ENCODE measurements at places on chromosomes 11 and 22.
A peak's percentile ranks its signal among the peaks of the same experiment; 100 is the strongest.

GRCh38 chr11:57277845-57278720, 41.0 kb upstream of the APLNR start:
- DNase-seq, result peak; percentile 47

- no peak for DNase-seq
Measured at GRCh38 chr22:44797181-44797725, 44.9 kb downstream of the ARHGAP8 start.

GRCh38 chr11:105268404-105269062, 129.0 kb upstream of the CARD18 start:
- DNase-seq, result no peak

GRCh38 chr22:43618517-43618916, 193.6 kb downstream of the EFCAB6 start:
- DNase-seq, result no peak

DNA sequence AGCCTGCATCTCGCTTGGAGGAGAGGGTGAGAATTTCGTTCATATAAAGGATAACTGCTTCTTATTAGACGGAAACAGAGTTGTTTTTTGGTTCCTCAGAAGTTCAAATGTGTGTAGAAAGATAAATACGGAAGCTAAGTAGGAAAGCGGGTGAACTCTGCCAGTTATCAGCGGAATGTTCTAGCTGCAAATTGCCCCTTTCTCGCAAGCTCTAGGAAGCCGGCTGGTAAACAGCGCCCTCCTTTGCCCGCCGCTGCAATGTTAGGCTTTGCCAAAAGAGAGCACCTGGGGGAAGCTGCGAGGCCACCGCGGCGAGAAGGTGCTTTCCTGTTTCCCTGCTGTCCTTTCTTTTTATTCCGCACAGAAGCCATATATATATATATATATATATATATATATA, 67.0 kb downstream of the IGLL5 start:
- DNase-seq, result no peak

- no peak for DNase-seq
Measured at GRCh38 chr11:106306942-106307341, 229.5 kb downstream of the AASDHPPT start.

DNA sequence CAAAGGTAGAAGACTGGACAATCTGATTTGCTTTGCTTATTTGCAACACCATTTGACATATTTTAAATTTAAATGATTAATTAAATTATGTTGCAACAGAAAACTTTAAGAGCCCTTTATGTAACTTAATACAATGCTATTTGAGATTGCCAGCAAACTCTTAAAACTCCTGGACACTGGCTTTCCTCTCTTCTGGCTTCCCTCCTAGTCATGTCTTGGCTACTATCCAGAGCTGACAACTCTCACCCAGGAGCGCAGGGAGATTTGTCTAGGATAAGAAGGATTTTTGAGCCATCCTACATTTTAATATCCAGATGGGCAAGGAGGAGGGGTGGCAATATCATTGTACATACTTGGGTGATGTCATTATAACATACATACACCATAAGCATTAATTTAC, 134.3 kb downstream of the ELP4 start:
- DNase-seq, result no peak

- DNase-seq, result no peak
Measured at GRCh38 chr11:109106151-109106906, 315.7 kb upstream of the C11orf87 start.

- no peak for DNase-seq
Measured at GRCh38 chr11:60954421-60954820, 2.4 kb upstream of the SLC15A3 start.

GRCh38 chr22:40819599-40820140, 524 bp upstream of the SLC25A17 start:
- DNase-seq, result no peak

DNA sequence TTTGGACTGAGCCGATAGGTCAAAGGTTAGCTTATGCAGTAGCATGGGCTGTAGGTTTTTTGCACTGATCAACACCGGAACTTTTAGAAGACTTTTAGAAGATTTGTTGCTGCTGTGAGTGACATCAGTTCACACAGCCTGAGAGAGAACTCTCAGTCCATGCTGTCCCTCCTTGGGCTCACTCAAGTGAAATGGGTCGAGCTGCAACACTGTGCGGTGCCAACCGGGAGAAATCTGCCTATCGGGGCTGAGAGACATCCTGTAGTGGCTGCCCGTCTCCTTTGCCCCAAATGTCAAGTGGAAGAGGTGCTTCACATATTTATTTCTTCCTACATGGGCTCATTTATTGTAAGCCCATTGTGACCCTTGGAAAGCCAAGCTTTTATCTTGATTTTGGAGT, 170.2 kb downstream of the LDLRAD3 start:
- no peak for DNase-seq

DNA sequence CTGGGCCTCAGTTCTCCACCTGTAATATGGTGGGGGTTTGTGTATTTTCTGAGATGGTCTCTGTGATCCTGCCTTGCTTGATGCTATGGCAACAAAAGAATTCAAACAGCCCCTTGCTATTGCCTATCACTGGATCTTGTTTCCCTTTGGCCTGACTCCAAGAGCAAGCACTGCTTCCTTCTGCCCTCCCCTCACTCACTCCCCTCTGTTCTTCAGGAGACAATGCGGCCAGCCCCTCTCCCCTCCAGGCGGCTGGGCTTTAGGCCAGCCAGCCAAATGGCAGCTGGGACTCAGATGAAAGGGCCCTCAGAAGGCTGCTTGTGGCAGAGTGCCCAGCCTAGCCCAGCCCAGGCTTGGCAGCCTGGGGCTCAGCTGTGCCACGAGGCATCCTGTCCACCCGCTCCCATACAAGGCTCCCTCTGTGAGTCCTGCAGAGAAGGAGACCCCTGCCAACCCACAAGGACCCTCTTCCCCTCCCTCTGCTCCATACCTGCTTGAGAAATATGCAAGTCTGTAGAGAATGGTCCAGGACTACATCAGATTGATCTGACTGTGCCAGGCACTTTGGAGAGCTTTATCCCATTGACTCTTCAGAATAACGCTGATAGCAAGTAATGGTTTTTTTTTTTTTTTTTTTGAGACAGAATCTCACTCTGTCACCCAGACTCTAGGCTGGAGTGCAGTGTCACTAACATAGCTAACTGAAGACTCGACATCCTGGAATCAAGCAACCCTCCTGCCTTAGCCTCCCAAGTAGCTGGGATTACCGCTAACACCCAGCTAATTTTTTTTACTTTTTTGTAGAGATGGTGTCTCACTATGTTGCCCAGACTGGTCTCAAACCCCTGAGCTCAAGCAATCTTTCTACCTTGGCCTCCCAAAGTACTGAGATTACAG, 7.6 kb upstream of the KCTD14 start:
- no peak for DNase-seq

DNA sequence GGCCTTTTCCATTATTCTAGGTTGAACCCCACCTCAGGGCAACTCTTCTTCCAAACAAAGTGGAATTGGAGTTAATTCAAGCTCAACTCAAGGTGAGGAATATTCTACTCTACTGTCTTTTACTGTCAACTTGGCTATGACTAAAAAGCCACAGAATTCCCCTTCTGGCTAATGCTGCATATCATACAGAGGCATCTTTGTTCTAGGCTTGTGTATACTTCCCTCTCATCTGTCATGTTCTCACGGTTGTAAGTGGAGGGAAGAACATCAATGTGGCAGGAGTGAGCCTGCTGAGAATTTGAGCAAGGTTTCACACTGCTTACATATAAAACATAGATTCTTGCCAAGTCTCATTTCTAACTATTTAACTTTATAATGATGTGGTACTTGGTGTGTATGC, 921.4 kb upstream of the CNTN5 start:
- DNase-seq, result no peak

DNA sequence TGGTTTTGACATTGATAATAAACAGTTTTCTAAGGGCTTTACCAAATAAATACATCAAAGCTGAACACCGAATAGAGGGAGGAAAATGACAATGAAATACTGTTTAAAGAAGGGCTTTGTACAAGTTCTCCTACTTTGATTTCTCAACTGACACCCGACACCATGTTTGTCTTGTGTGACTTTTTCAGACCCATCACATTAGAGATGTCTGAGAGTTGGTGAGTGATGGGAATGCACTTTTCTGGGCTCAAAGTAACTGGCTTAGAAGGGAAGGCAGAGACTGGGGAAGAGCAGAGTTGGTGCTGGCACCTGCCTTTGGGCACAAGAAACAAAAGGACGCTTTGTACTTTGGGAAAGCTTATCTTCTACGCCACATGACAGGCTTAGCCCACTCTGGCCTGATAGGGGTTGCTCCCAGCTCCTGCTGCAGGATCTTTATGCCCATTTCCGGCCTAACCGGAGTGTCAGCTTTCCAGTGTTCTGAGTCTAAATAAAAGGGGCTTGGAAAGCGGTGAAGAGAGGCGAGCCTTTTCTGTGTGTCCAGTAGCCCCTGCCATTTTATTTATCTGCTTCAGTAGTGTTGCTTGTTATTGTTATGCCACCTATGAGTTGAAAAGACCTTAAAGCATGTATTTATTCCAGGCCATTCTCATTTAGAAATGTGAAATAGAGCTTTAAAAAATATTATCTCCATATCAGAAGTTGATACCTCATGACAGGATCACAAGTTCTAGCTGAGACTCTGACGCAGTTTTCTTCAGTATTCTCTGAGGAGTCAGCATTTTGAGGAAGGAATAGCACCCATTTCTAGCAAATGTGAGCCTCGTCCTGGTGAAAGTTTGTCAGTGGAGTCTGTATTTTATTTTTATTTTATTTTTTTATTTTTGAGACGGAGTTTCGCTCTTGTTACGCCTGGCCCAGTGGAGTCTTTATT, 24.2 kb downstream of the KREMEN1 start:
- no peak for DNase-seq

DNA sequence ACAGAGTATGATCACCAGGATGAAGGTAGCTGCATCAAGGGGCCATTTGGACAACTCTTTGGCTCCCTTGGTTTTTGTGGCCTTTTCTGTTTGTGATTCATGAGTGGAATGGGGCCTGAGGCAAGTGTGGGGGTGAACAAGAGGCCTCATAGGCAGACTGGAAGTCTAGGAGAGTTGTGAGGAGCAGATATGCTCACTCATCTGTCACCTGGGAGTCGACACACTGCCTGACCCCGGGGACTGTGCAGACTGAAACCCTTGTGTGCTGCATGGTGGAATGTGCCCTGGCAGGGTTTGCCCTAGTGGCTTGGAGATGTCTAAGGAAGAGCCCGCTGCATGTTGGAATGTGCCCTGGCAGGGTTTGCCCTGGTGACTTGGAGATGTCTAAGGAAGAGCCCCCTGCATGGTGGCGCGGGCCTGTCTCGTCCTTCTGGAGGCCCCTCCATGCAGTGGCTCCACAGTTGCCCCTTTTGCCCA, 60.0 kb downstream of the MED15 start:
- DNase-seq, result no peak

GRCh38 chr11:125163431-125164063, 1.0 kb upstream of the PKNOX2 start:
- no peak for DNase-seq

DNA sequence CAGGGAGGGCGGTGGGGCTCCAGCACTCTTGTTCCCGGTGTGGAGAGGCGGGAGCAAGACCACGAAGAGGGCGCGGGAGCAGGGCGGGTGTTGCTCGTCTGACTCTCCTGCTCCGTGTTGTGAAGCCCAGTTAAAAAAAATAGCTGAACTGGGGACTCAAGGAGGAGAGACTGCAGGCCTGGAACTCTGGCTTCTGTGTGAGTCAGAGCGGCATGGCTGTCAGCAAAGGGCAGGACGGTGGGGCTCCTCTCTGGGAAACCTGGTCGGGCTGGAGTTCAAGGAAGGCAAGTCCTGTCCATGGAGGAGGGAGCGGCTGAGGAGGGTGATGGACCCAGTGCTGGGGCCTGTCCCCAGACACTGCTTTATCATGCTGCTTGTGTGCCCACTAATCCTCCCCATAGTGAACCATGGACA, 152.3 kb downstream of the FEZ1 start:
- no peak for DNase-seq

DNA sequence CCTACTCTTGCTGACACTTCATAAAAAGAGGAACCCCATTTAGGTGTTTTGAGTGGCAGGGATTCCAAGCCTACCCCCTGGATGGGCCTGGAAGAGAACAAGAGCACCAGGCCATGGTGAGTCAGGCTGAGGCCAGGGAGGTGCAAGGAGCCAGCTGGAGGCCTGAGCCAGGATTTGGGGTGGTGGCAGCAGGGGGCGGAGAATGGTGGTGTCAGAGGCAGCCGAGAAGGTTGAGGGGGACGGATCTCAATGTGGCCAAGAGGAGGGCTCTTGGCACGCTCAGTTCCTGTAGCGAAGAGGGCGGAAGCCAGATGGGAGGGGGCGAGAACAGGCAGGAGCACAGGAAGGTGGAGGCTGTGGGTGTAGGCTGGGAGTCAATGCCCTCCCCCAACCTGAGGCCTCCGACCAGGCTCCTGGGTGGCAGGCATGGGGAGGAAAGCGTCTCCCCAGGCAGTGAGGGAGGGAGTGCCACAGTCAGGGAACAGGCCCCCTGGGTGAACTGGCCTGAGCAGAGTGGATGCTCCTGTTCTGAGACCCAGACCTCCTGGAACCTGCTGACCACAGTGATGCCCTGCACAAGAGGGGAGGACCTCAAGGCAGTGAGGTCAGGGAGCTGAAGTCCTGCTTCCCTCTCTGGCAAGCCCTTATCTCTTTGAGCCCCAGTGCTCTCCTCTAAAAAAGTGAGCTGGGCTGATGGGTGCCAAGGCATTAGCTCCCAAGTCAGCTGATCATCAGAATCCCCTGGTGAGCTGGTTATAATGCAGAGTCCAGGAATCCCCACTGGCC, 13.9 kb downstream of the RTN4RL2 start:
- DNase-seq, result no peak

DNA sequence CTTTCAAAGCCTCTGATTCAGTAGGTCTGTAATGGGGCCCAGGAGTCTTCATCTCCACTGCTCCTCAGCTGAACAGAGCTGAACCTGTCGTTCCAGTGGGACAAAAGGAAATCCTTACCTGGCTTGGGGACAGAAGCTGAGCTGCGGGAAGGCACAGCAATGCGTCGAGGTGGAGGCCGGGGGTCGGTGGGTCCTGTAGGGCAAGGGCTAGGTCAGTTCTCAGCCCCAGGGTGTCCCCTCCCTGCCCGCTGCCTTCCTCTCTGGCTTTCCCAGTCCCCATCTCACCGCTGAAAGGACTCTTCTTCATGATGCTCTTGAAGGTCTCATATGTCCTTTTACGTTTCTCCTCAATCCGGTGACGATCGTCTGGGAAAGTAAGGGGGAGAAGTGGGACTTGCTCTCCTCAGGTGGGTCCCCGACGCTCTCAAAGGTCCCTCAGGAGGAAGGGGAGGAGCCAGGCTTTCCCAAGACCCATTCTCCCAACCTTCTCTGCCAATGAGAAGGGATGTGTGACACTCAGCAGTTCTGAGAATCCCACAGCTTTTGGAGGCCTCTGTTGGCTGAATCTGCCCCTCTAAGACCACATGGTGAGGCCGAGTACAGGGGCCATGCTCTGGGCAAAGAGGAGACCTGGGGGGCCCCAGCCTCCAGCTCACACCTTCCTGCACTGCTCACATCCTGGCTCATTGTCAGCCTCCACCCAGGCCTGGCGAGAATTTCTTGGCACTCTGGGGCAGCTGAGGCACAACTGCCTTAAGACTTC, 7.0 kb downstream of the RELA start:
- DNase-seq, result no peak

- DNase-seq, result peak; percentile 38
Measured at GRCh38 chr11:18775492-18776292, 15.9 kb downstream of the PTPN5 start.

GRCh38 chr11:40139066-40139465, 1320.4 kb downstream of the LRRC4C start:
- no peak for DNase-seq

GRCh38 chr11:39205236-39205995, 2254.0 kb downstream of the LRRC4C start:
- no peak for DNase-seq

GRCh38 chr11:15863411-15863810, 492.9 kb downstream of the SOX6 start:
- DNase-seq, result no peak

All from Panc1 (cell line).